ENCODE measurements at places on chromosomes 4 and X.

GRCh38 chr4:88738180-88738579 is 40.6 kb upstream of the NAP1L5 start:
- DNase-seq: no peak

GRCh38 chr4:15891312-15891711 is 47.2 kb downstream of the FGFBP1 start:
- no peak for DNase-seq

DNA sequence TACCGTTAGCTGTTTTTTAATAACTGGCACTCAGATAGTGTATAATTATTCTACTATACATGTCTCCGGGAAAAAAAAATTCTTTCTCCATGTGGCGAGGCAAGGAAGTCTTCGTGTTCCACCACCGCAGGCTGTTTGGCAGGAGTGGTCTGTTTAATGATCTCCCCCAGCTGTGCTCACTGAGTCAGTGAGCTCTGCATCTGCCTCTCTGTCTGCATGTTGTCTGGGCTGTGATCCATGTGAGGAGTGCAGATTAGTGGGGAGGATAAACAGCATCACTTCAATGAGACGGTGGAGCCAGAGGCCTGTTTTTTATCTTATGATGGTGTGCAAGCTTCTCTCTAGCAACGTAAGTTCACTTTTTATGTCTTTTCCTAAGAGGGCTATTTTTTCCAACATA is 69.8 kb downstream of the RPS3A start:
- no peak for DNase-seq

- DNase-seq: no peak
Observed at GRCh38 chrX:111262086-111262485, 8.2 kb downstream of the CAPN6 start.

GRCh38 chr4:24770032-24770584 is 25.3 kb upstream of the SOD3 start:
- no peak for DNase-seq

DNA sequence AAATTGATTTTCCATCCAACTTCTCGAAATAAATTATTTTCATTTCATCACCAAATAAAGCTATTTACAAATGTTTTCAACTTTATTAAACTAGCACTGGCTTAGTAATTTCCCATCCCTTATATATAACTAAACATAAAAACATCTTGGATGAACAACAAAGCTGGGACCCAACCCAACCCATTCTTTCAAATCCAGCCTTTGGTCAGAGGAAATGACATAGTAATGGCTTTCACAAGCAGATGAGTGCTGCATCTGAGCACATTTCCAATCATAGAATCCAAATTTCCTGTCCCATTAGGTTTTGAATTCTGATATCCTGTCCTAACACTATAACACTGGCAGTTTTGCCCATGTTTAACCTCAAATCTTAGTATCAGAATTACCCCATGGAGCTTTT is 7.9 kb upstream of the EMCN start:
- no peak for DNase-seq

- DNase-seq: no peak
Observed at GRCh38 chr4:82852751-82853285, 38.1 kb downstream of the SEC31A start.

DNA sequence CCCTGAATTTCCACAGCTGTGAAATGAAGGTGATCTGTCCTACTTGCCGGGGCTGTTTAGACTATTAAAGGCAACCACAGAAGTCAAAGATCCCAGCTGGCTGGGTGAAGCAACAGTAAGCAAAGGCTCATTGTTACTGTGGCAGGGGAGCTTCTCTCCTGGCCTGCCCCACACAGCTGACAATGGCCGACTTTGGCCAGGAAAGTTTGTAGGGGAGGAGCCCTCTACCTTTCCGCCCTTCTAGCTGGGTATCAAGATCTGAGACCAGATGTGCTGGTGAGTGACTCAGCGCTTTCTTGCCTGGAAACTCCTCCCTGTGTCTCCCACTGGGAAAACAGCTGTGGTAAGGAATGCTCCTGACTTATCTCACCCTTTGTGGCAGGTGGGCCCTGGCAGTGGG is 21.1 kb downstream of the RASSF6 start:
- no peak for DNase-seq

GRCh38 chrX:15358533-15358932 is 23.2 kb upstream of the PIGA start:
- no peak for DNase-seq

DNA sequence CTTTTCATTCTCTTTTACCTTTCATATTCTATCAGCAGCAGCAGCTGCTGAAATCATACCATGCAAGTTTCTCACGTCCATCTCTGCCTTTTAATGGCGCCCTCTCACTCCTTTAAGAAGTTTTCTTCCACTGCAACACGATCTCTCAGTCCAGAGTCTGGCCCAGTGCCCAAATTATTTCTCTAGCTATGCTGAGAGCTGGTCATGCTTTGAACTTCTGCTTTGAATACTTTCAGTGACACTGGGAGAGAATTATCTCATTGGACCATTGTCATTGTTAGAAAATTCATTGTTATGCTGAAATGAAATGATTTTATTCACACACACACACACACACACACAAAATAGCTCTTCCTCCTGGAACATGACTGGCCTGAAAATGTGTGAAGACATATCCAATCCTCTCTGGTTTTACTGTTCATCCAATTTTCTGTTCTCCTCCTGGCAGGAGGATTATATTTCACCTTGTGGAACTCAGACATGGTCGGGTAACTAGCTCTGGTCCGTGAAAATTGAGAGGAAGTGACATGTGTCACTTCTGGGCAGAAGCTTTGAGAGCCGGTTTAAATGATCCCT is 1.3 kb upstream of the PDHA1 start:
- no peak for DNase-seq

GRCh38 chr4:52368895-52369294 is 290.2 kb downstream of the USP46 start:
- no peak for DNase-seq

DNA sequence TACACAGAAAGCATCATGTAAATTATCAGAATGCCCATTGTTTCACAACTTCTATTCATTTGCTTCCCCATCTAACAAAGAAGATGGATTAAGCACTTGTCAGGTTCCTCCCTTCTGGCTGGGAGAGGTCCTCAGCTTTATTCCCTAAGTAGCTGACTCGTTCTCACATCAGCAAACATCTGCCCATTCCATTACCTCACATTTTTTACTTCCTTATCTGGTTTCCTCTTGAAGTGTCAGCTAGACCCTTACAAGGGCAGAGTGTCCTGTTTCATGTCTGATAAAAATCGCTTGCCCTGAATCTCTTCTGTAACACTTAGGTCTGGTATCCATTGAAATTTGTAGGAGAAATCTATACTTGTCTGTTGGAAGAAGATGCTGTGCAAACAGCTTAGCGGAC is 34.7 kb downstream of the TMPRSS11A start:
- DNase-seq: no peak

GRCh38 chr4:68750555-68750954 is 65.2 kb upstream of the UGT2B10 start:
- no peak for DNase-seq

GRCh38 chr4:8033829-8034528 is 94.3 kb upstream of the AFAP1 start:
- no peak for DNase-seq

DNA sequence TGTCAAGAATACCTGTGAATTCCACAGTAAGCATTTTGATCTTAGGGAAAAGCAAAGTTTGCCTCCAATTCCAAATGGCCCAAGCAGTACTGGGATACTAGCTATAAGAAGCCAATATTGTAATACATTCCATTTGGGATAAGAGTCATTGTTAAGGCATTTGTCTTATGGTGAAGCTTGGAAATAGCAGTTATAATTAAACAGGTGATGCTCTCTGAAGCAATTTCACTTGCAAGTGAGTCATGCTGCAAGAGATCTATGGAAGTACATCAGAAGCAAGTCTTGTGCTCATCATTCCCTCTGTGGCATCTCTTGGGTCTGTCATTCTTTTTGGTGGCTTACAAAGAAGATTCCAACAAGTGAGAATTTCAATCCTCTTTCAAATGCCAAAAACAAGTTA is 386.4 kb upstream of the RPS6KA3 start:
- DNase-seq: no peak

- DNase-seq: no peak
Observed at GRCh38 chr4:158195297-158195696, 15.0 kb upstream of the TMEM144 start.

GRCh38 chr4:99723612-99724011 is 66.0 kb upstream of the C4orf54 start:
- no peak for DNase-seq

DNA sequence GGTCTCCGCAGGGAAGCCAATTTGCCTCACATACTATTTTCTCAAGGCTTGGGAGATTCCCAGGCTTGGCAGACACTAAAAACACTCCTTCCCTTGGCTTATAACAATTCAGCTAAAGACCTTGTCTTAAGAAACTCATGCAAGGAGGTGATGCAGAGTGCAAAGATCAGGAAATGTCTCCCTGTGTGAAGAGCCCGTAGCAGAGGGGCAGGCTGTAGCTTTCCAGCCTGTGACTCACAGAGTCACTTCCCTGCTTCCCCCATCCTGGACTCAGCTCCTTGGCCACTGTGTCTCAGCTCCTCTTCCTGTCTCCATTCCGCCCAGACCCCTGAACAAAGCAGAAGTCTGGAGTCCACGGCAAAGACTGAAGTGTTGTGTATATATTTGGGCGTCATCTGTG is 56.1 kb downstream of the KDR start:
- no peak for DNase-seq

- no peak for DNase-seq
Observed at GRCh38 chr4:37549041-37549440, 137.1 kb downstream of the RELL1 start.

DNA sequence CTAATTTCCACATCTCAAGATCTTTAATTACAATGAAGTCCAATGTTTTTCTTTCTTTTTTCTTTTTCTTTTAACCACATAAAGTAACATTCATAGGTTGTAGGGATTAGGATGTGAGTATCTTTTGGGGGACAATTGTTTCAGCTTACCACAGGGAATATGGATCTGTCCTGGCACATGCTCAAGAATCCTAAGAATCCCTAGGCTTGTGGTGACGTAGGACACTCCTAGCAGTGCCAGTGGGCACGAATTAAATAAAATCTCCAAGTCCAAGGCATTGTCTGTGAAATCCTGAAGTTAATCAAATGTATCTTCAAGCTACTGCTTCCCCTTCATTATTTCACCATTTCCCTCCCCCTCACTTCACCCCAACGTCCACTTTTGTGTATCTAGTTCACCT is 2.6 kb upstream of the LAS1L start:
- DNase-seq: no peak

GRCh38 chrX:38268011-38268410 is 47.3 kb upstream of the SRPX start:
- no peak for DNase-seq

GRCh38 chr4:143431526-143432257 is 81.8 kb upstream of the SMARCA5 start:
- DNase-seq: no peak

GRCh38 chrX:42220083-42220482 is 296.7 kb upstream of the CASK start:
- DNase-seq: no peak

DNA sequence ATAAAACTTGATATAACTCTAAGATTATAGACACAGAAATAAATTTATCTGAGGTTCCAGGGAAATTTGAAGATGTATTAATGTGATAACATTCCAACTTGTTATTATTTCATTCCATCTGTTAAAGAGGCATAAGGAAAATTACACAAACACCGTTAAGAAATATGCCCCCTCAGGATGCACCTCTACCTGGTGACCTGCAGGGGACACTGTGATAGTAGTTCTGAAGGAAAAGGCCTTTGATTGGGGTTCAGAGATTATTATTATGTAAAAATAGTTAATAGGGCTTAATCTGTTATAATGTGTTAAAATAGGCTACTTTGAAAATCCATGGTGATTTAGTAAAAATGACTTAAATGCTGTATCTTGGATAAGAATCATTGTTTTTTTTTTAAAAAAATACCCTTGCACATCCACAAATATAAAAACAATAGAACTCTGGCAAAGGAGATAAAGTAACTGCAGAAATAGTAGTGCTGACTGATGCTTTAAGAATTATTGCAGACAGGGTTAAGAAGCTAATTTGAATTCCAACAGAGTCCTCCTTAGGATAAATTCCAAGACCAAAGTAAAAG is 6.1 kb upstream of the ABRAXAS1 start:
- no peak for DNase-seq

- no peak for DNase-seq
Observed at GRCh38 chrX:155070663-155070974, 317 bp downstream of the CMC4 start.

GRCh38 chr4:168708108-168708507 is 211.3 kb downstream of the PALLD start:
- no peak for DNase-seq

GRCh38 chrX:117838581-117839331 is 277.9 kb downstream of the KLHL13 start:
- DNase-seq: no peak

- DNase-seq: no peak
Observed at GRCh38 chr4:106451091-106451490, 82.5 kb upstream of the GIMD1 start.

DNA sequence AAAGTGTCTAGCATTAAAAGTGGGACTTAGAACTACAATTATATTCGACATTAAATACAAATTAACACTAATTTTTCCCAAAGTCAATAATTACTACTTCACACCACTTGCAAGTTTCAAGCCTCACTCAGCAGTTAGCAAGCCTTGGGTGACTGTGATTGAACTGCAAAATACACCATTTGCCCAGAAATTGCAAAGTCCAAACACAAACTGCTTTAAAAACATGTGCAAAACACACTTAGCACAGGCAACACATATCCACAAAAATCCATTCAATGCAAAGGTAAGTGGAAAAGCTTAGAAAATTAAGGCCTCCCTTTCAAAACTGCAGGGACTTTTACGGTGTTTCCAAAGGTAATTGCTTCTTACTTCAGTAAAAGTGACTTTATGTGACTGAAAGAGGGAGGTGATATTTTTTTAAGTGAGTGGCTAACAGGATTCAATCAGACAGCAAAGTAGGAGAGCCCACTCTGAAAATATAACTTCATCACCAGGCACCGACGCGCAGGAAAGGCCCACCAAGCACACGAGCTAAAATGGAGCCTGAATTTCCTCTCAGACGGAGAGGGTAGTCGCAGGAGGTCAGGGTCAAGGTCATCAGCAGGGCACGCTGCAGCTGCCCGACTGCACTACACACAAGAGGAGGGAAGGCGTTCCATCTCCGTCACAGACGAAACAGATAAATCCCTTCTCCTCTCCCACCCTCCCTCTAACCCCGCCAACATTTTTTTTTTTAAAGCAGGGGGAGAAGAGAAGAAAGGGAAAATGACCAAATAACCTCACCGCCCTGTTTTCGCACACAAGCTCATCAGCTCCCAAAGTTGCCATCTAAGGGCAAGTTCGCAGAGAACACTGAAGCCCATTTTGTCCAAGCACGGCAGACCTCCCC is 3.1 kb downstream of the ZNF827 start:
- no peak for DNase-seq

DNA sequence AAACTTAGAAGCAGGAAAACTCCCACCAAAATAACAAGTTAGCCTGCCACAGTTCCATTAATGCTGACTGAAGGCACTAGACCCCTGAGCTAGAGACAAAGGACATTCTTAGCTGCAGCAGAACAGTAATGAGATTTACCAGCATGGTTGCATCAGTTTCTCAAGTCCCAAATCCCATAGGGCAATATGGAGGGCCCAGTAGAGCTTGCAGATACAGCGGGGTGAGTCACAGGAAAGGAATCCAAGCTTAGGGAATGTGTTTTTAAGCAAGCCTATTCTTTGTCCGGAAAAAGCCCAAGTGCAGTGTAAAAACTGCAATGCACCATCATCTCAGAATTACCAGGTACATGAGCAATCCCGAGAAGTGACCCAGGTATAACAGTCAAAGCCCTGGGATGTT is 51.3 kb upstream of the EXOC1L start:
- no peak for DNase-seq

GRCh38 chrX:139206914-139207313 is 323.6 kb upstream of the F9 start:
- DNase-seq: no peak

Measured in cerebellar nuclear complex (tissue), 1 donor.